ENCODE measurements at places on chromosomes 1 and 21. TPM values are rescaled to one million over a fixed set of nuclear protein-coding genes. Genes with fewer than 3 reads are reported as not detected.
A peak's percentile ranks its signal among the peaks of the same experiment; 100 is the strongest.

- DNase-seq, result no peak
Observed at GRCh38 chr1:228778026-228778425, 42.7 kb downstream of the RHOU start.

- DNase-seq, result no peak
Observed at GRCh38 chr1:32786856-32787255, 30.3 kb downstream of the YARS1 start.

DNA sequence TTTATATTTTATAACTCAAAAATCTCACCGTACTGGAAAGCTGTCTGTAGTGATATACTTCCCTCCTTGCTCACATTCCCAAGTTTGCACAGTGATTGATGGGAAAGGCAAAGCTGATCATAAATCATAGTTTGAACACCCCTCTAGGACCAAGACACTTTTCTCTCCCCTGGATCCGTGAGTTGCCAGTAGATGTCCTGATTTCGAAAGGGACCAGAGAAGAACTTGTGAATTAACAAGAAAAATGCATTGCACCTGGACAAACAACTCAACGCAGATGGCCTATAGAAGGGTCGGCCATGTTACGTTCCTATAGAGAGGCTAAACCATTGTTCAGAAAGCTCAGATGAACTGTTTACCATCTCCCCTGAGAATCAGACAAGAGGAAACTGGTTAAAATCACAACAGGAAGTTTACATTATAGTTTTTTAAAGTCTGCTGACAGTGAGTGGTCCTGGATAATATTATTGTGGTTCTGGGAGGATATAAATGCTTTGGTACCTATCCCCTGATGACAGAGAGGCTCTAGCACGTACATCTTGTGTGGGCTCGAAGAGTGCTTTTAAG lies 124.0 kb upstream of the SLC45A1 start:
- DNase-seq, result no peak

DNA sequence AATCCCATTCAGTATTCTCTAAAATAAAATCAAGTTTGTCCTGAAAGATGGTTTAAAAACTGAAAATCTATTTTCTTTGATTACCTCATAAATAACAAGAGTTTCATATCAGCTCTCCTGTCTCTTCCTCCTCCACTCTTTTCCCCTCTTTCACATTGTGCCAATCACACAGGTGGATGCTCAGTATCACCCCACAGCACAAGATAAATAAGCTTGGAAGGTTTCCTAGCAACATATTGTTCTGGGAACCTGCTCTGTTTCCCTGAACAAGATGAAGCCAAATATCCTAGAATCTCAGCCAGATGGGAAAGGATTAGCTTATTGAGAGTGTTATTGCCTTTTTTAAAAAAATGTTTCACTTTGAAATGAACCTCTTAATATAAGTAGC lies 45.7 kb upstream of the CACYBP start:
- no peak for DNase-seq

DNA sequence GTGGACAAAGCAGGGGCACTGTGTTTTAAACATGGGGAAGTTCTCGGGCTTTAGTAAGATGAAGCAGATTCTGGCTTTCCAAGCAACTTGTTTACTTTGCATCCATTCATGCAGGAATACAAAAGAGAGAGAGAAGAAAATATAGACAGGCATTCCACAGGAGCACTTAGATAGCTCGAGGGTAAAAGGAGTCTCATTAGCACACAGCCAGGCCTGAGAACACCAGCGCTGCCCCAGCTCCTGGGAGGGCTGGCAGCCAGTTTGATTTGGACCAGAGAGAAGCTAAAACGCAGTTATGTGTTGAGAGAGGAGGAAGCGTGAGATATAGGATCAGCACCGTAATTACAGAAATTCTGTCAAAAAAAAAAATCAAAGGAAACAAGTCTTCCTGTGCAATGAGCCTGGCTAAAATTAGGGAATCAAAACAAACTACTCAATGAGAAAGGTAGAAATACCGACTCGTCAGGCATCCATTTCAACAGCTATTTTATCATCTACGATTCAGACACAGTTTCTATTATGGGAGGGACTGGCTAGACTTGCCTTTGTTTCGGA lies 68.2 kb downstream of the CLSTN1 start:
- DNase-seq, result no peak

DNA sequence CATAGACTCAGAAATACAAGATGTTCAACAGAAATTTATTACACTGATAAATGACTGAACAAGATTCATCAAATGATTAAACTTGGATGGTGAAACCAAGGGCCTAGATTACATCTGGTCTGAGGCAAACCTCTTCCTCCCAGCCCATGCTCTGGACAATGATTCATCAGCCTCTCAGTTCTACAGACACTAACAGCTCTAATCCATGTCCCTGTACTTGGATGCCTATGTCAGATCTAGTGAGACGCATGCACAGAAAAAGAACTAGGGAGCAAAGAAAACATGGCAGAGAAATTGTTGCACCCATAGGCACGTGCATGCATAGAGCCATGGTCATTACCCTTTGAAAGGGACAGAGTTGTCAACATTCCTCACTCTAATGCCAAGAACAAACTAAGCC lies 250.1 kb downstream of the KCNH1 start:
- DNase-seq, result no peak

GRCh38 chr21:46503922-46504550 lies 45.3 kb downstream of the DIP2A start:
- no peak for DNase-seq

DNA sequence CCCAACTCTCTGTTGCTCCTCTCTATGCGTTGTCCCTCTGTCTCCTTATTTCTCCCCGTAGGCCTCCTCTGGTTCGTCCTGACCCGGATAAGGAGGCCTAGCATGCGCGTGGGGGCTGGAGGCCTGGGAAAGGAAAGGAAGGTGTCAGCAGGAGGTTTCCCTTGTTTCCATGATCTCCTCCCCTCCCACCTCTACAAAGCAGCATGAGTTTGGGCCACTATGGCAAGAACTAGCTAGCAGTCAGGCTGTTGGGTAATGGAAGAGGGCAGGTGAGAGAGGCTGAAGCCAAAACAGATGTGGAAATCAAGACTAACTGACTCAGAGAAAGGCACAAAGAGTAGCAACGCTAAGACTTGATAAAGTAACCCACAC lies 687 bp upstream of the SEMA6C start:
- no peak for DNase-seq

DNA sequence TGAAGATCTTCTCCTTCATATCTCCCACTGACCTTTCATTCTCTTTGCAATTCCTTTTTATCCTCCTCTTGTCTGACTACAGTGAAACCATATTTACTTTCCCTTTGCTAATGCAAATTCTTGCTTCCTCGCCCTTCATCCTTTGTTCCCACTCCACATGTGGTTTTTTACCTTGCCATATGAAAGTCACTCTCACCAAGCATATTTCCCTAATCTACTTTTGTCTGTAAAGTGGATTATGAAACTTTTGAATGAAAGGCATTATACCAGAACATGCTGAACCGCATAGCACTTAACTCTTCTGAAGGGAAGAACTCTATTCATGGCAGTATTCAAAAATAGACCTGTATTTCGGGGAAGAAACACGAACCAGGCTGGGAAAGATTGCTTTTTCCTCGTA lies 8.0 kb upstream of the TMPRSS15 start:
- DNase-seq, result no peak

- peak; percentile 67 for DNase-seq
Observed at GRCh38 chr1:161946071-161946987, 77.3 kb downstream of the OLFML2B start.

GRCh38 chr1:86848654-86849053 lies 65.3 kb downstream of the SELENOF start:
- no peak for DNase-seq

DNA sequence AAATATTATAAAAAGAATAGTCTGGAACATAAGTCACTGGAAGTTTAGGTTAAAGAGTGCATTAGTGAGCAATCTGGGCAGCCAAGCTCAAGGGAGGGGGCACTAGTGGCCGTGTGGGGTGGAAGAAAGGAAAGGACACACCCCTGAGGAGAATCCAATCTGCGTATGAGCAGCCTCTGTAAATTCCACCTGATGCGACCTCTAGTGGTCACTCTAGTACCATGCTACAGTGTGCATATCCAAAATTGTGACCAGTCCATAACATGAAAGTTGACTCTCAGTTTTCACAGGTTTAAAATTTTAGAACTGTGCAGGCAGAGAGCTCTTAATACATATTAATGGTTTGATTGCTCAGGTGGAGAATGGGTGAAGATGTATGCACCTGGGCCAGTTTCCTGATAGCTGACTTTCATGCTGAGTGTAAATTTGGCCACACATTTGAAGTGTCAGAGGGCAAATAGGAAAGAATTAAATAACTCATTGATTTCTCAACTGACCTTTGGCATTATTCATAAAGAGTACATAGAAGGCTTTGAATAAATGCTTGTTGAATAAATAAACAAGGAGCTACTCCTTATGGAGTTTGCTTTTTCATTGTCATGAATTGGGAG lies 105.9 kb upstream of the C21orf91 start:
- peak; percentile 47 for DNase-seq

DNA sequence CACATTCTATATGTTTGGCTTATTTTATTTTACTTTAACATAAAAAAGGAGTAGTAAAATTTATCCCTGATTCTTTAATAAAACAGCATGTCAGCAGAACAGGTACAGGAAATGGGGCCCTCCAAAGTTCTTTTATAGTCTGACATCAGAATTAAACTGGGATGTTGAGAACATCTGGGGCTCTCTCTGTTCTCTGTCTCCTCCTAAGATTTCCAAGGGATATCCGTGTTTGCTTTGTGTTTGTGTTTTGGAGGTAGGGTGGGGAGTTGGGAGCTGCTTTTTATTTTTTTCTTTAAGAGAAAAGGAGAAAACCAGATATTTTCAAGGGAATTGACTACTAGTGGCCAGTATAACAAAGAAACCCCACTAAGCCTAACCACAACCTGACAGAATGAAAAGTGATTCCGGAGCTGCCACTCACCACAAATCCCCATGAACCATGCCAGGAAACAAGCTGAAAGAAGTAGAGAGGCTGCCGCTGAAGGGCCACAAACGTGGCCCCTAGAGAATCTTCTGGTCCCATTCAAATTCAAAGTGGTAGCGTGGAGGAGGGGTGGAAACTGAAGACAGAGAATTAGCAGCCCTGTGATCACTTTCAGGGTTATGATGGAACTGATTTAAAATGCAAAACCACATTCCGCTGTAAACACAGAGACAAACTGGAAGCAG lies 369.6 kb upstream of the ADGRL2 start:
- no peak for DNase-seq

GRCh38 chr21:15986277-15986676 lies 256.5 kb downstream of the USP25 start:
- peak; percentile 30 for DNase-seq

GRCh38 chr1:180456191-180456590 lies 46.2 kb downstream of the ACBD6 start:
- no peak for DNase-seq

DNA sequence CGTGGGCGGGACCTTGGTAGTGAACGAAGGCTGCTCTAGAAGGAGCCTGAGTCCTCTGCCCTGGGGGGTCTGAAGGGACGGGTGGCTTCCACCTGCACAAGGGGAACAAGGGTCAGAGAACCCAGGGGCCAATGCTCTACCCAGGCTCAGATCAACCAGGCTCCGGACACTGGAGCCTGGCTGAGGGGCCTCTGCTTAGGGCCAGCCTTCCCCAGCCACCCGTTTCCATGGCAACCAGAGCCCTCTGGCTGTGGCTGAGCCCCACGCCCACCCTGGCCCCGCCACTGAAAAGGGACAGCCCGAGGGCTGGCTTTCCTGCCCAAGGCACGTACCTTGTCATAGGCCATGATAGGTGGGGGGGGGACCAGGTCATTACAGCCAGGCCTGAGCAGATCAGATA lies 724.6 kb downstream of the PTPRU start:
- no peak for DNase-seq

DNA sequence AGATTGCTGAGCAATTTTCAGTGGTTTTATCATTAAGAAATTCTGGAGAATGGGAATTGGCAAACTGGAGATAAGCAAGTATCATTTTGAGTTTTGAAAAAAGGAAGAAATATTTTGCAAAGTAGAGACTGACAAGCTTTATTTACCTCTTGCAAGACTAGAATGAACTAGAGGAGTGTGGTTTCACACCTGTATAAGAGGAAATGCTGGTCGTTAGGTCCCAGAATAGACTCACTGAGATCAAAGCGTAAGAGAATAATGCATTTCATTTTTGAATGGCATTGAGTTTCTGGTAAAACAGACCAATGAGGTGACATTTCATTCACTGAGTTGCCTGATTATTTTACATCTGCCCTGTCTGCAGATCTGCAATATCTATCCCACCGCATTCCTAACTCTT lies 308.1 kb downstream of the ADGRL2 start:
- DNase-seq, result no peak

- DNase-seq, result no peak
Observed at GRCh38 chr1:112465122-112465521, 43.6 kb upstream of the WNT2B start.

DNA sequence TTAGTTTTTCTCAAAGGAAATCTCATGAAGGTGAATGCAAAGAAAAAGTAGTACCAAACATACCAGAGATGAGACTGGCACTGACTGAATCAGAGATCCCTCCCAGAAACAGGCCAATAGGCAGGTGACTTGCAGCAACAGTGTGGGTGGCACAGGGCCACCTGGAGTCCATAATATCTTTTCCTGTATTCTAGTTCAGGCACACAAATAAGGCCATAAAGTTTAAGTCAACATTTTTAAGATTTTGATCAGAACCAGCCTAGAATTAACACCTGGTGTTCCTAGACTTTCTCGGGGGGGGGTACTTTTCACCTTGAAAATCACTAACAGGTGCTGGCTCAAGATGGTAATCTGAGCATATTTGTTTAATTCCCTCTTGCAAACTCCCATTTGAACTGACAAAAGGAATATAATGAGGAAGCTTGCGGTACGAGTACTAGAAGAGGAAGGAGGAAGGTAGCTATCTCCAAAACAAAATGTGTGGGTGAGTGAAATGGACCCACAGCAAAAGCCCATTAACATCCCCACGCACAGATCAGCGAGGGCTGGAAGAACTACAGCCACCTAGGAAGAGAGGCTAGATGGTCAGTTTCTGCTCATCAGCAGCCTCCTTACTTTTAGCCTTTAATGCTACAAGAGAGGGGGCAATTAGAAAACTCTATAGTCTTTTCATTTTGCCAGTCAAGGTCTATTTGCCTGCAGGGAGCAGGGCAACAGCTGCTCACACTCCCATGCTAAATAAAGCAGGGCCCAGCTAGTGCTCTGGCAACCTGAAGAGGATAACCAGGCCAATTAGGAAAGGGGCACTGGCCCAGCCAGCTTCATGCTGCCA lies 18.9 kb downstream of the SDE2 start:
- DNase-seq, result no peak

GRCh38 chr1:236377832-236378535 lies 16.1 kb upstream of the EDARADD start:
- no peak for DNase-seq

- DNase-seq, result no peak
Observed at GRCh38 chr1:156726549-156727226, 1.6 kb upstream of the METTL25B start.

- no peak for DNase-seq
Observed at GRCh38 chr1:164688791-164689190, 129.8 kb downstream of the PBX1 start.

RIPK4 gene
- 9.4 TPM for total RNA-seq

ASPM gene
- total RNA-seq, result 12.3 TPM

VHLL gene
- 6.0 TPM for total RNA-seq

CHIA gene
- 5.3 TPM for total RNA-seq

NID1 gene
- 173 TPM for total RNA-seq

OLFML2B gene
- total RNA-seq, result 15.4 TPM

PLA2G2F gene
- 1.2 TPM for total RNA-seq

PTPRF gene
- 36.4 TPM for total RNA-seq

Measured in umbilical cord (tissue), 2 donors.